ENCODE measurements at places on chromosomes 5 and 9. TPM values are rescaled to one million over a fixed set of nuclear protein-coding genes. Genes with fewer than 3 reads are reported as not detected.

DNA sequence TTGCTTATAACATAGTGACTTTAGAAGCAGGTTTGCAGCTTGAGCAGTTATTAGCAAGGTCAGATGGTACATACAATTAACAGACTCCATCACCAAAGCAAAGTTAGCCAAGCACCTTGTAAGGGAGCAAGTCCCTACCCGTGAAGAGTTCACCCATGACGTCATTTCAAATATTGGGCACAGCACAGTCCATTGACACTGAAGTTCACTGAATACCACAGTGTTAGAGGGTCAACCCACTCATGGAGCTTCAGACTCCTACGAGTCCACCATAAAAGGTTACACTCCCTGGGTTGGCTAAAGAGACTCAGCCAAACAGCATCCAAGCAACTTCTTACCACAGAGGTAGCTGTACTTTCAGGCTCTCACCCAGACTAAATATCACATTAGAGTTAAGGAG, 77.5 kb downstream of the GALNT10 start:
- no peak for ATAC-seq

- ATAC-seq = no peak
Measured at GRCh38 chr5:72523960-72524582, 16.9 kb upstream of the ZNF366 start.

GRCh38 chr5:179276838-179277395, 68.3 kb downstream of the ADAMTS2 start:
- ATAC-seq = no peak

- ATAC-seq = no peak
Measured at GRCh38 chr5:167902298-167902697, 389.1 kb upstream of the WWC1 start.

GRCh38 chr5:54519509-54519876, 1.9 kb downstream of the SNX18 start:
- no peak for ATAC-seq

GRCh38 chr9:128341435-128341849, 1.1 kb downstream of the SLC27A4 start:
- ATAC-seq = peak; percentile 43

DNA sequence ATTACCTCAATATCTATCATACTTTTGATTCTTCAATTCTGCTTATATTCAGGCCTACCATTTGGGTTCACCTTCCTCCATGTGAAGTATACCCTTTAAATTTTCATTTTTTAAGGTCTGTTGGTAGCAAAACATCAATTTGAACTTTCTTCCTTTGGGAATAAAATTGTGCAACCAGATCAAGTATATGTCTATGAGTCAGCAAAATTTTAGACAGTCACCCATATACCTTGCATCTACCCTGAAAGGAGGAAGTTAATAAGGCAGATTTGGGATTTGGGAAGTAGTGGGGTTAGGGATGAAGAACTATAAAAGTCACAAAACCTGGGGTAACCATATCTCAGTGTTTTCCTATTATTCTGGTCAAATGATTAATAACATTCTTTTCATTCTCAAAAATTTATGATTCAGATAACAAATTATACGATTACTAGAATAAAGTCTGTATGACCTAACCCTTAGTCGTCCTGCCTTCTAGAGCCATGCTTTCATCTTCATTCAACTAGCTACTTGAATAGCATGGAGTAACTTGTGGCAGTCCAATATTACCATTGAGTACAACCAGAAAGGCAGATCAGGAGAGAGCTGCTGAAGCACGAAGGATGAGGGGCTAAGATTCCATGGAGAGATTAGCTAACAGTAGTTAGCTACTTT, 2.8 kb upstream of the IL33 start:
- ATAC-seq = no peak

GRCh38 chr9:34032631-34033030, 16.1 kb downstream of the UBAP2 start:
- ATAC-seq = no peak

DNA sequence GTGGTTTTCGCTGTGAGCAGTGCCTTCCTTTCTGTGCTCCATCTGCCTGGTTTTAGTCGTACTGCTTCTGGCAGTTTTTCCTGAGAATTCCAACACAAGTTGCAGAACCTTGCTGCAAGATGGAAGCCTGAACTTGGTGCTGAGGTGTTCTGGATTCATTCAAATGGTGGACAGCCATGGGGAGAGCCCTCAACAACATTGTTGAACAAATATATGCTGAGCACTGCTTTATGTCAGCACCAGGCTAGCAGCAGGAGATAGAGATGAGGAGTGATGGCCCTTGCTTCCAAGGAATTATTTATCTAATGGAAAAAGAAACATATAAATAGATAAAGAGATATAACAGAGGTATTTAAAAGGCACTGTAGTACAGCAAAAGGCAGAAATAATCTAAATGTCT, 7.3 kb upstream of the RPS6 start:
- no peak for ATAC-seq

DNA sequence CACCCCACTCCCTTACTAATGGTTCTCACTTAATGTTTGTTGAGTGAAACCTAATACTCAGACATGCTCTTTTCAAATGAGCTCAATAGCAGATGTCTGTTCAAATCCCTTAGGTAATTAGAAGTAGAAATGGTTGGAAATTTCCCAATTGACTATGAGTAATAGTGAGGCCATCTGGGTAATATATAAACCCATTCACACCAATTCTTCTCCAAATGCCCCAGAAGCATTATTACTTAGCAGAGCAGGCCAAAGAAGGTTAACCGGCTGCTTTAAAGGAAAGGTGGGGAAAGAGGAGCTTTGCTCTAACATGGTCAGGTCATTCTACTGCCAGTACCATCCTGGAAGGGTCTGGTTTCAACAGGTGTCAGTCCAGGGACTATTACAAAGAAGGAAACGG, 119.5 kb upstream of the MTAP start:
- no peak for ATAC-seq

DNA sequence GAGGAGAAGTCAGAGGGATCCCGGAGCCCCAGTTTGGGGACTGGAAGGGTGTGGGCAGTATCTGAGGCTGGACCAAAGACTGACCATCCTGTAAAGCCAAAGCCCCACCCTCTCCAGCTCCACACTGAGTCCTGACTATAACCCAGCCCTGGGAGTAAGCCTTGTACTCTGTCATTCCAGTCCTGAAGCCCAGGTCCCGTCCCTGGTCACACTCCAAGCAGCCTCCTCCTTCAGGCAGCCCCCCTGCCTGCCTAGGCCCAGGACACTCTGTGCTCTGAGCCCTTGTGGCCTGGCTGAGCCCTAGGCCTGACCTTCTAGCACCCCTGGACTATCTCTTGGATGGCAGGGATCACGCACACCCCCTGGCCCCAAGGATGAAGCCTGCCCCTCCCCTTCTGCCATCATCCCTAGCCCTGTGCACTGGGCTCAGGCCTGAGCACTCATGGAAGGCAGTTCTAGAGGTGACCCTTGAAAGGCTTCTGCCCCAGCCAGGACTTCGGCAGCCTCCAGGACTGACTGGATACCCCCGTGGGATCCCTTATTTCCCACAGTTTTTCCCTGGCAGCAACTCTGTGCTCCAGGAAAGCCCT, 28.0 kb upstream of the ENHO start:
- ATAC-seq = no peak

- peak; percentile 82 for ATAC-seq
Measured at GRCh38 chr5:177336112-177336511, 15.4 kb downstream of the LMAN2 start.

DNA sequence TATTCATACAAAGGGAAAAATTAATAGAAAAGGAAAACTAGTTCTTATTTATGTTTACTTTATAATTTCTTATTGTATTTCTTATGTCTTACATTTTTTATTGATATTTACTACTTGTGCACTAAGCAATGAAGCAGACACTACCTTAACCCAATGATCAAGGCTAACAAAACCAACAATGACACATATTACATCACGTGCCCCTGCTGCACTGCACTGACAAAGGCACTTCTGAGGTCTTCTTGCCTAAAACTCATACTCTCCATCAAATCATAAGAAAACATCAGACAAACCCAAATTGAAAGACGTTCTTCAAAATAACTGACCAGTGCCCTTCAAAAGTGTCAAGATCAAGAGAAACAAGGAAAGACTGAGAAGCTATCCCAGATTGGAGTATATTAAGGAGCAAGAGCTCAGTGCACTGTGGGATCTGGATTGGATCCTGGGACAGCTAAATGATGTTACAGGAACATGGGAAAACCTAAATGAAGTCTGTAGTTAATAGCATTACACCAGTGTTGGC, 230.9 kb downstream of the AUH start:
- no peak for ATAC-seq

DNA sequence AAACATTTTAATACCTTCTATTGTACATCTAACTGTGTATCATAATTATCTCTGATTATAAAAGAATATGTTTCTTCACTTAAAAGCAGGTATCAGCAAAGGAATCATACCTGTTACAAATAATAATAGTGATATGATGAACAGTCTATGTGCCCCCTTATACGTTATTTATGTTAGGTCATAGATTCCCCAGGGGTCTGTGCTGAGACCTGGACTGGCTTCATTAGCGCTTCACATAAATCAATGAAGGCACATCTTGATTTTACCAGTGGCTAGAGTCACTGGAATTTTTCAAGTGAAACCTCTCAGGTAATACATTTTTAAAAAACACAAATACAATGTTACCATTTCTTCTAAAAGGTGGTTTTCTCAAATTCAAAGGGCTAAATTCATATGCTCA, 275.2 kb downstream of the BNC2 start:
- ATAC-seq = no peak

GRCh38 chr9:97179616-97180015, 127.8 kb upstream of the CCDC180 start:
- ATAC-seq = no peak

DNA sequence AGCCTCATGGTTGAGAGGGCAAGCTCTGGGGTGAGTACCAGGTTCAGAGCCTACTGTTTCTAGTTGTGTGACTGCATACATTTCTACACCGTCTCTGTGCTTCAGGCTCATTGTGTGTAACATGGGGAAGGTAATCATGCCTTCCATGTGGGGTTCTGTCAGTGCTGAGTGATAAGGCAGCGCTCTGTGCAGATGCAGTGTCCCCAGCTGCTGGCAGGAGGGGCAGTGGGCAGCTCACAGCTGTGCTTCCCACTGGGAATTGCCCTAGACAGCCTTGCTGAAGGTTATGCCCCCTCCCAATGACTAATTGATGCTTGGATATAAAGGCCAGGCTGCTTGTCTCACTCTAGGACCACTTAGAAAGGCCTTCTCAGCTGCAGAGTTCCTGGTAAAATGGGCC, 121.8 kb upstream of the SAP30L start:
- peak; percentile 74 for ATAC-seq

GRCh38 chr5:157563929-157564716, 11.5 kb downstream of the ADAM19 start:
- ATAC-seq = peak; percentile 30

GRCh38 chr5:28855626-28856025, 1817.2 kb upstream of the CDH9 start:
- ATAC-seq = no peak

DNA sequence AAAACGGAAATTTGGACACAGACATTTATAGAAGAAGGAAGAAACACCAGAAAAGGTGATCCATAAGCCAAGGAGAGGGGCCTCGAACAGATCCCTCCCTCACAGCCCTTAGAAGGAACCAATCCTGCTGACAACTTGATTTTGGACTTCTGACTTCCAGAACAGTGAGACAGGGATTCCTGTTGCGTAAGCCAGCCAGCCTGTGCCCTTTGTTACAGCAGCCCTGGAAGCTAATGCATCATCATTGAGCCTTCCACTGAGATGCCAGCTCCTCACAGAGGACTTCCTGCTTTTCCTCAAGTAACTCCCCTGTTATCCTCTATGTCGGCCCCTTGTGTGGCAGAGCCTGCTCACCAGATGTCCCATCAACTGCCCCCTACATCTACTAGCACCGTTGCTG, 94.1 kb downstream of the JMY start:
- ATAC-seq = no peak

DNA sequence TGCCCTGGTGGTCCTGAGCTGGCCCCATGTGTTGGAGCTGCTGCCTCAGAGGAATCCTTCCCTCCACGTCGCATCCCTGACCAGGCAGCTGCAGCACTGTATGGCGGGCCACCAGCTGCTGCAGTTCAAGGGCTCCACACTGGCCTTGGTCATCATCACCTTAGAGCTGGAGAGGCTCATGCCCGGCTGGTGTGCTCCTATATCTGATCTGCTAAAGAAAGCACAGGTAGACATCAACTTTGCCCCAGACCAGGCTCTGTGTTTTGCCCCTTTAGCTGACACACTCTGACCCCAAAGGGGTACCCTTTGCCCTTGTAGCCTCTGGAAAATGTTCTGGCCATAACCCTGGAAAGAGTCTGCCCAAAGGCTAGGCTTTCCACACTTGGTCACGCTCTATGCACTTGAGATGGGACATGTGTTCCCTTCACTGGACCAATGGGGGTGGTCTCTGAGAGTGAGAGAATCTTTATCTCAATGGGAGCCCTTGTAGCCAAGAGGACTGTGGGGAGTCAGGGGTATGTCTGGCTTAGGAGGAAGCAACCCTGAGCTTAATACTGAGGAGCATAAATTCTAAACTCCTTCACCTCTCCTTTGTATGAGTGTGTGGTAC, 4.8 kb downstream of the CCNI2 start:
- ATAC-seq = no peak

DNA sequence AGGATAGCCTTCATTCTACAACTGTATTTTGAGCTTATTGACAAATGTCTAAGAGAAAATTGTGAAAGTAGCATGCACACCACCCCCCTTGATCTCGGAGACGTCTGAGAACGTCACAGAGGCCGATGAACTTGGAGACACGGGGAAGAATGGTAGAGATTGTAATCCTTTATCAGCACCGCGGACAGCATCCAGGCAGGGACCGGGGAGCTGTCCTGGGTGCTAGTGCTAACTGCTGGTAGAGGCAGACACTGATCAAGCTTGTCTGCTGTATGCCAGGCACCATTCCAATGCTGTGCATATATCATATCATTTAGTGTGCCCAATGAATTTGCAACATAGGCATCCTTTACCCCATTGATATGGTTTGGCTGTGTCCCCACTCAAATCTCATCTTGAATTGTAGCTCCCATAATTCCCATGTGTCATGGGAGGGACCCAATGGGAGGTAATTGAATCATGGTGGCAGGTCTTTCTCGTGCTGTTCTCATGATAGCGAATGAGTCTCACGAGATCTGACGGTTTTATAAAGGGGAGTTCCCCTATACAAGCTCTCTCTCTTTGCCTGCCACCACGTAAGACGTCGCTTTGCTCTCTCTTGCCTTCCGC, 98.8 kb downstream of the LHX2 start:
- ATAC-seq = no peak

GRCh38 chr9:35673132-35674024, at the start of gene CA9:
CA9 (plus strand) TSS chr9:35673928; CDS start chr9:35673960, 32 bp downstream.
- ATAC-seq = no peak

DNA sequence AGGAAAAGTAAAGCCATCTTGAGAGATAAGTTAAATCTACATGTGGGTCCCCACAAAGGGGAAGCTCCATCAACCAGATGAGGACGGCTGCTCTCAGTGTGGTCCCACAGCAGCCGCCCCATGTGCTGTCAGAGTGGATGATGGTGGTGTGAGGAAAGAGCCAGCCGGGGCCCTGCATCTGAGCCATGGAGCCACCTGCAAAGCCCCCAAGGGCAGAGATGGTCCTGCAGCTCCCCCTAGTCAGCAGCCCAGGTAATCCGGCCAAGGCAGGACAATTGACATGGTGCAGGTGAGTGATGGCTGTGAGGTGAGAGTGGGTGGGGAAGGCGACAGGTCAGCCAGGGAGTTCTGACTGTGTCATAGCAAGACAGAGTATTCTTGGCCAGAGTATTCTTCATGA, 458.8 kb downstream of the ICE1 start:
- no peak for ATAC-seq

SLC12A7 gene
- 5.3 TPM for total RNA-seq

SPINK6 gene
- not detected for total RNA-seq

CLIC3 gene
- total RNA-seq = 8.3 TPM

PAIP1 gene
- total RNA-seq = 74.4 TPM

DRD1 gene
- total RNA-seq = 2.6 TPM

FYB1 gene
- under 0.01 TPM for total RNA-seq
